ENCODE measurements at places on chromosomes 6 and 20. TPM values are rescaled to one million over a fixed set of nuclear protein-coding genes. Genes with fewer than 3 reads are reported as not detected.
A peak's percentile ranks its signal among the peaks of the same experiment; 100 is the strongest.

Gene LTB
- total RNA-seq: 0.64 TPM

Gene PRR18
- total RNA-seq: not detected

DNA sequence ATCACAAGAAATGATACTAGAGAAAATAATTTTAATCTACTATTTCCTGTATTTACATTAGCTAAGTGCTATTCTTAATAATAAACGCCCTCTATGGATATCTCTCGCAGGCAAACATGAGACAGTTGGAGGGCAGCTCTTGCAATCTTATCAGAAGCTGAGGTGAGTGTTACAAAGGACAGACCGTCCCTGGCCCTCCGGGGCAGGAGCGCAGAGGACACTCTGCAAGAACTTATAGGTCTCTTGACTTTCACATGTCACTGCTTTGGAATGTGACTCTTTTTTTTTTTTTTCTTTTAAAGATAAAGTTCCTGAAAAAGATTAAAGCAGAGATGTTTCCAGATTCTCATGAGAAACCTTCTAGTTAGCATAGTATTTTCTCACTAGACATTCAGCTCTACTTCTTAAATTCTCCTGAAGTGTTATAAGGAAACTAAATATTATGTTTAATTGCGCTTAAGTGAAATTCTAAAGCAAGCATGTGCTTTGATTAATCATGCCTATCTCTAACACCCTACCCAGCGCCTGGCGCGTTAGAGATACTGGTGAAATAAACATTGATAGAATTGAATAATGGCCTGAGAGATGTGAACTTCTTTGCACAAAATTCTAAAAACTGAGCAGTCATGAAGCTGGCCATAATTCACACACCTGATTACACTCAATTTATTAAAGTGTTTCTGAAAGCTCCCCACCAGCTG lies 57.4 kb downstream of the SYTL3 start:
- H3K36me3 ChIP-seq: no peaks in the 10 kb centered on the region
- peak overlapping the region; percentile 33 for H3K4me3 ChIP-seq
- H3K27ac ChIP-seq: peak overlapping the region; percentile 92
- H3K4me1 ChIP-seq: peaks cover 46% of the 10 kb centered on the region
- peak; percentile 89 for DNase-seq

DNA sequence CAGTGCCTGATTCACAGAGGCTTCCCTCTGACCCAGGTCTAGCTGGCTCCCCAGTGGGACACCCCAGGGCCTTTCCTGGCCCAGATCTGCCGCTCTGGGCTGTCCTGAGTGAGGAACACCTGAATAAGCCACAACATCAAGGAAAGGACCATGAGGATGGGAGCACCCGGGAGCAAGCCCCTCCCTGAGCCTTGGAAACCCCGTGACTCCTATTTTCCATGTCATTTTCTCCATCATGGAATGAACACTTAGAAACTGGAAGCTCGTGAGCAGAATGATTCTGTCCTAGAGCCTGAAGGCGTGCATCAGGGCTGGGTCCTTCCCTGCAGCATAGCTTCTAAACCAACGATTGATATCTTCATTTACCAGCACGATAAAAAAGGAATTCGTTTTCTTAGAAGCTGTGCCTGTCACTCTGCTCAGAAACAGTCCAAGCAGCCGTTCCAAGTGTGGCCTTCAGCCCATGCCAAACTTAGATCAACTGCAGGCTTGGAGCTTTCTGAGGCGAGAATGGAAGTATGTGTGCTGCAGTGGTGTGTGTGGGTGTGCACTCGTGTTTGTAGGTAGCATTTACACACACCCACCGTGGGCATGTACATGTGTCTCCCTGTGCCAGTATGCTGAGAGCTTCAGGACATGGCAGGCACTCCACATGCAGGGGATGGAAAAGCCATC lies 83.2 kb upstream of the FOXC1 start:
- no peaks in the 10 kb centered on the region for H3K36me3 ChIP-seq
- DNase-seq: no peak
- no peak overlapping the region for H3K4me3 ChIP-seq
- no peaks in the 10 kb centered on the region for H3K27me3 ChIP-seq

- no peaks in the 10 kb centered on the region for H3K27me3 ChIP-seq
- no peak overlapping the region for H3K27ac ChIP-seq
- DNase-seq: no peak
- peaks cover 48% of the 10 kb centered on the region for H3K4me1 ChIP-seq
- H3K4me3 ChIP-seq: no peak overlapping the region
Observed at GRCh38 chr6:43698584-43699349, 11.2 kb upstream of the MRPS18A start.

Gene SCRT2
- not detected for total RNA-seq

- no peaks in the 10 kb centered on the region for H3K36me3 ChIP-seq
- no peak overlapping the region for H3K27ac ChIP-seq
- no peaks in the 10 kb centered on the region for H3K27me3 ChIP-seq
Observed at GRCh38 chr6:141426400-141426980, 706.2 kb upstream of the GJE1 start.

GRCh38 chr6:16623029-16623653 lies 138.1 kb downstream of the ATXN1 start:
- no peaks in the 10 kb centered on the region for H3K4me1 ChIP-seq
- H3K4me3 ChIP-seq: no peak overlapping the region
- H3K27me3 ChIP-seq: no peaks in the 10 kb centered on the region
- DNase-seq: no peak
- H3K27ac ChIP-seq: no peak overlapping the region

Gene ARFGEF3
- 3.8 TPM for total RNA-seq

- no peaks in the 10 kb centered on the region for H3K36me3 ChIP-seq
- no peak for DNase-seq
- H3K27ac ChIP-seq: no peak overlapping the region
- H3K27me3 ChIP-seq: no peaks in the 10 kb centered on the region
- no peaks in the 10 kb centered on the region for H3K4me1 ChIP-seq
Observed at GRCh38 chr6:56986611-56987010, 31.7 kb downstream of the BEND6 start.

Gene SF3B5
- 173 TPM for total RNA-seq

Gene MYH7B
- 0.74 TPM for total RNA-seq

GRCh38 chr6:22204153-22204552 lies 92.7 kb downstream of the PRL start:
- DNase-seq: no peak
- no peak overlapping the region for H3K27ac ChIP-seq
- H3K4me3 ChIP-seq: no peak overlapping the region
- H3K4me1 ChIP-seq: no peaks in the 10 kb centered on the region
- no peaks in the 10 kb centered on the region for H3K27me3 ChIP-seq
- H3K36me3 ChIP-seq: no peaks in the 10 kb centered on the region

DNA sequence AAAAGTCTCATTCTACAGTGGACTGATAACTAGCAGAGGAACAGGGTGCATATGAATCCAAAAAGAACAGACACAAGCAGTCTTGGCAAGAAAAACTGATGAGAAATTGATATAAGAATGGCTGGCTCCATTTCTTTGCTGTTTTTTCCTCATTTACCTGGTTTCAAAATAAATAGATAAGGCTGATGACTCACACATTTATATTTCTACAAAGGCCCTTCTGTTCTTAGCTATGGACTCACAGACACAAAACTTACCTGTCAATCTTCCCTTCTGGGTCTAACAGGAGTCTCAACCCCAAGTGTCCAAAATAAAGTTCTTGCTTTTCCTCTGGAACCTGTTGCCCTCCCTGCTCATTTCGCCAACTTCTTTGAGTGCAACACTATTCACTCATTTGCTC lies 941 bp downstream of the SLC17A4 start:
- no peaks in the 10 kb centered on the region for H3K4me1 ChIP-seq
- DNase-seq: no peak
- H3K36me3 ChIP-seq: no peaks in the 10 kb centered on the region
- H3K27me3 ChIP-seq: no peaks in the 10 kb centered on the region
- H3K27ac ChIP-seq: no peak overlapping the region
- H3K4me3 ChIP-seq: no peak overlapping the region

DNA sequence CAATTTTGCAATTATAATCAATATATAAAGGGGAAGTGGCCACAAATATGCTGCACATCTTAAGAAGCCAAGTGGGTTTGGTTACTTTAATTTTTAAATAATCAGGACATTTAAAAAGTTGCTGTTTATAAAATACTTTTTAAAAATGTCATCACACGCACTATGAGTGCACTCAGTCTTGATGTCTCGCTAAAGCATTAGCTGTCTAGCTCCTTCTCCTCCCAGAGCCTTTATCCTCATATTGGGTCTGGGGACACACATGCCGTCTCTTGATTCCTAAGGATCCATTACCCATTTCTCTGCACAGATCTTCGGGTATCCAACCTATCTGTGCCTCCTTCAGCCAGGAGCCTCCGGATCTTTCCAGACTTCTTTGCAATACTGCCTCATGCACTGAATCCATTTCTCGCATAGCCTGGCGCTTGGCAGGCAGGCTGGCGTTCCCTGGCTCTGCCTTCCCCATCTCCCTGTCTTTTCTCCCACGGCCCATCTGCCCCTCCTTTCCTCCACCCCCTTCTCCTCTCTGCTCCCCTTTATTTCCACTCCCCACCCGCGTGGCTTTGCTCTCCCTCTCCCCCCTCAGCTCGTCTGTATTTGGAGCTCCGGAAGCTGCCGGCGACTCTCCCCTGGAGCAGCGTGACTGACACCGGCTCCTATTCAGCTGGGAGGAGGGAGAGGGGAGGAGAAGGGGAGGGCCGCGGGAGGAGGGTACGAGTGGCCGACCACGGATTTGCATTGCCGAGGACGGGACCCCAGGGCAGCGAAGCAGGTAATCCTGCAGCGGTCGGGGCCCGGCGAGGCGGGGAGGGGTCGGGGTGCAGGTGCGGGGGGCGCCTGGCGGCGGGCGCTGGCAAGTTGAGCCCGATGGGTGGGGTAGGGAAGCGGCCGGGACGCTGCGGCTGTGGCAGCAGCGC lies at the start of gene CAP2:
Gene CAP2, plus strand, starts transcription at position 618 of the 914 bp plus-strand sequence. CDS start 27,961 bp downstream, outside the sequence.
- DNase-seq: no peak
- peak within 1 kb of the TSS; percentile 73 for H3K27ac ChIP-seq

Gene OLIG3
- total RNA-seq: not detected

GRCh38 chr6:105388392-105388791 lies 14.5 kb downstream of the PREP start:
- H3K36me3 ChIP-seq: peaks cover 6% of the 10 kb centered on the region
- no peak for DNase-seq
- H3K27me3 ChIP-seq: no peaks in the 10 kb centered on the region
- no peak overlapping the region for H3K27ac ChIP-seq
- H3K4me3 ChIP-seq: no peak overlapping the region

Gene TRIM10
- 0.98 TPM for total RNA-seq

DNA sequence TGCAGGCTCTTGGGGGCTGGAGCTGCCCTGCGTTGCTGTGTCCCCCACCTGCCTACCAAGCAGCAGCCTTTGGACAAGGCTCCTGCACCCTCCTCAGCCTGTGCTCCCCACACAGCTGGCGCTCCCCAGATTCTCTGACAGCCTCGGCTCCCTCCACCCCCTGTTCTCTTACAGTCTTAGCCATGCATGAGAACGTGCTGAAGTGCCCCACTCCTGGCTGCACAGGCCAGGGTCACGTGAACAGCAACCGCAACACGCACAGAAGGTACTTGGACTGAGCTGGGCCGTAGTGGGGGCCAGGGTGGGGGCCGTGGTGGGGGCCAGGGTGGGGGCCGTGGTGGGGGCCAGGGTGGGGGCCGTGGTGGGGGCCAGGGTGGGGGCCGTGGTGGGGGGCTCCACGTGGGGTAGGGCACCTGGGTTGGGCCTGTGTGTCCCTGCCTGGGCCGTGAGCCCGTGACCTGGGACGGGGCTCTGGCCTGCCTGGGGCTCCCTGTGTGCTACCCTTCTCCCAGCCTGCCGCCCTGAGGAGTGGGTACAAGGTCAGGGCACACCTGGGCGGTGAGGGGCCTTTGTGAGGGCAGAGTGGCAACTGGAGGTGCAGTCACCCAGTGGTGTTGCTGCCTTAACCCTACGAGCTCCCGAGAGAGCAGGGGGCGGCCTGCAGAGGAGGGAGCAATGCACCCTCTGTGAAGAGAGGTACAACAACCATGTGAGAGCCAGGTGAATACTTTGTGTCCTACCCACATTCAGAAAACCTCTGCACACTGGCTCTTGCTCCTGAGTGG lies 43.5 kb upstream of the PCMTD2 start:
- no peak overlapping the region for H3K27ac ChIP-seq
- H3K4me3 ChIP-seq: no peak overlapping the region
- DNase-seq: no peak
- H3K27me3 ChIP-seq: no peaks in the 10 kb centered on the region

Gene SCGN
- not detected for total RNA-seq

DNA sequence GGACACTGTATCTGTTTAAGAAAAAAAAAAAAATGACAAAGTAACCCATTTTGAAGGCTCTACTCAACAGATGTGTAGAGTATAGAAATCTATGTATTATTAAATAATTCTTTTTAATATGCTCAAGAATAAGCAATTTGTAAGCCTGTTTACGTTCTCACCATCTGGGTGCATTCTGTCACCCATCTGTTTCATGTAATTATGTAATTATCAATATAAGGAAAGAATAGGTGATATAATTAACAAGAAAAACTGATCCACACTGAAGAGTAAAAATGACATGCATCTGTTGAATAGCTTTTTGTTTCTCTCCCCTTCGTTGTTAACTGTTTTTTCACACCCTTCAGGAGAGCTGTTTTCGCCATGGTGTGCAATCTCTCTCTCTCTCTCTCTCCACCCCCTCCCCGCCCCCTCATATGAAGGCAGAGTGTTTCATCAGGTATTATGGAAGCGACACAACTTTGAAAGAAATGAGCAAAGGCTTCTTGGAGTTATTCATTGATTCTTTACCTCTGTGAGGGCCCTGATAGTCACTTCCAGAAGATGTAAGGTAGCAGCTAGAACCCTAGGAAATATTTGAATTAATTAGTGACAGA lies 154.3 kb upstream of the INSM1 start:
- H3K27ac ChIP-seq: no peak overlapping the region
- peaks cover 4% of the 10 kb centered on the region for H3K27me3 ChIP-seq
- no peaks in the 10 kb centered on the region for H3K4me1 ChIP-seq
- H3K36me3 ChIP-seq: no peaks in the 10 kb centered on the region
- no peak overlapping the region for H3K4me3 ChIP-seq

Measured in HCT116 (cell line).